ENCODE measurements at places on chromosomes 13 and 19.

- no peak for DNase-seq
Measured at GRCh38 chr13:110722971-110723370, 9.5 kb downstream of the ING1 start.

DNA sequence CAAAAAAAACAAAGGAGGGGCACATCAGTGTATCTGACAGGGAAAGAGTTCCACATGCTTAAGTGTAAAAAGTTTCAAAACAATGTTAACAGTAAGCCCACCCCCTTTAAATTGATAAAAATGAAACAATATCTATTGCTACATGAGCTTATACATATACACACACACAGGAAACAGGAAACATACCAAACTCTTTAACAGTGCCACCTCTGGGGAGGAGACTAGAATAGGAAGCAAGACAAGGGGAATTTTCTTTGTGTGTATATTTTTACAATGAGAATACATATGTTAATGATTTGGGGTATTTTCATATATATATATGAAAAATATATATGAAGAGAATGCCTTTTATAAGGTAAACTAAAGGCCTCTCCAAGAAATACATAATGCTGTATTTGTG lies 44.7 kb downstream of the TPT1 start:
- no peak for DNase-seq

DNA sequence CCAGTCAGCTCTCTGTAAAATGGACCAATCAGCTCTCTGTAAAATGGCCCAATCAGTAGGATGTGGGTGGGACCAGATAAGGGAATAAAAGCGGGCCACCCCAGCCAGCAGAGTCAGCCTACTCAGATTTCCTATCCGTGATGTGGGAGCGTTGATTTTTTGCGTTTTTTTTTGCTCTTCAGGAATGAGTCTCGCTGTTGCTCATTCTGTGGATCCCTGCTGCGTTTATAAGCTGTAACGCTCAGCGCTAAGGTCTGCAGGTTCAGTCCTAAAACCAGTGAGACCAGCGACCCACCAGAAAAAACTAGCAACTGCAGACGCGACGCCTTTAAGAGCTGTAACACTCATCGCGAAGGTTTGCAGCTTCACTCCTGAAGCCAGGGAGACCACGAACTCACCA lies 435.7 kb downstream of the SLITRK6 start:
- DNase-seq, result no peak

- DNase-seq, result no peak
Measured at GRCh38 chr13:106117035-106117434, 418.4 kb downstream of the EFNB2 start.

- DNase-seq, result no peak
Measured at GRCh38 chr13:19622193-19622592, 11.3 kb upstream of the MPHOSPH8 start.

GRCh38 chr13:110471156-110471832 lies 90.2 kb downstream of the RAB20 start:
- no peak for DNase-seq

DNA sequence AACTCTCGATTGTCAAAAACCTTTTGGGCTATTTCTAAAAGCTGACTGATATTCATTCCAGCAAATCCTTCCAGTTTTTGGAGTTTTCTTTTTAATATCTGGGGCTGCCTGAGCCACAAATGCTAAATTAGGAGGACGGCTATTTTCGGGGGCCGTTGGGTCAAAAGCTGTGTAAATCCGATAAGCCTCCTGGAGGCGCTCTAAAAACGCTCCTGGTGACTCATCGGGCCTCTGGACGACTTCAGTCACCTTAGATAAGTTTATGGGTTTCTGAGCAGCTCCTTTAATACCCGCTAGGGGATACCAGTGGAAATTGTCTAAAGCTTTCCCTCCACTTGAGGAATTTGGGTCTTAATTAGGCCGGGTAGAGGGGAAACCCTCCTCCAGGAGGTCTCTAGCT lies 66.4 kb downstream of the ZNF730 start:
- DNase-seq, result no peak

DNA sequence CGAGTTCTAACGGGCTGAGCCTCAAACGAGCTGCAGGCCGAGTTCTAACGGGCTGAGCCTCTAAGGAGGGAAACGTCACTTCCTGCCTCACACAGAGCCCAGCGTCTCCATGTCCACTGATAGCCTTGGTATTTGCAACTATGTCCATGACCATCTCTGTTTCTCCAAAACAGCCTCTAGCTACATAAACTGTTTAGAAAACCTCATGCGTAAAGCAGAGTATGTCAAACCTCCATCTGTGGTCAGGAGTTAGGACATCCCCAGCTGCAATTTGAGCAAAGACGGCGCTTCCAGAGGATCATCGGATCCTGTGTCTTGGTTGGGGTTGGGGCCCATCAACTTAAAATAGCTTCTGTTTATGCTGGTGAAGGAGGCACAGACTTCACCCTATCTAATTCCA lies 20.8 kb downstream of the RASA3 start:
- no peak for DNase-seq

GRCh38 chr19:20247016-20247683 lies 80.1 kb downstream of the ZNF486 start:
- peak; percentile 30 for DNase-seq

- no peak for DNase-seq
Measured at GRCh38 chr19:27744926-27745768, 1467.8 kb downstream of the UQCRFS1 start.

- DNase-seq, result no peak
Measured at GRCh38 chr19:28544451-28545261, 668.3 kb downstream of the UQCRFS1 start.

GRCh38 chr13:53142306-53142705 lies 113.7 kb downstream of the OLFM4 start:
- DNase-seq, result no peak

DNA sequence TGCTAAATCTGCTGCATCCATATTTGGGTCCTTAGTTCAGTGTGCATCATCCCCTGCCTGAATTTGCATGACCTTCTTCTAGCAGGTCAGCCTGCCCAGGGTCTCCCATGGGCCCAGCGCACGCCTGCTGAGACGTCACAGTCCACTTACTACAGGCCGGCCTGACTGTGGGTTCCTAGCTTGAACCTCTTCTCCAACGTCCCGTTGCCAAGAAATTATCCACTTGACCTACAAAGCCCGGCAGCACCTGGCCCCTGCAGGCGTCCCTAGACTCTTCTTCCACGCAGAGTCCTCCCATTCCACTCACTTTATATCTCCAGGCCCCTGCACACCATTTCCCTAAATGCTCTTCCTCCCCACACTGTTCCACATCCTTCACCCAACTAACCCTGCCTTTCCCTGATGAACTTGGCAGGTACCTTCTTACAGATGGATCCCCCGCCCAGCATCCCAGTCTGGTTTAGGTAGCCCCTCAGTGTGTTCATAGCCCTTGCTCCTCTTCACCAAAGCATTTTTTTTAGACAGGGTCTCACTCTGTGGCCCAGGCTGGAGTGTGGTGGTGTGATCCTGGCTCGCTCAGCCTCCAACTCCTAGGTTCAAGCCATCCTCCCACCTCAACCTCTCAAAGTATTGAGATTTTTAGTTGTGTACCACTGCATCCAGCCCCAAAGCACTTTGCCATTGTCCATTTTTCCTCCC lies 155.0 kb upstream of the SOX1 start:
- no peak for DNase-seq

DNA sequence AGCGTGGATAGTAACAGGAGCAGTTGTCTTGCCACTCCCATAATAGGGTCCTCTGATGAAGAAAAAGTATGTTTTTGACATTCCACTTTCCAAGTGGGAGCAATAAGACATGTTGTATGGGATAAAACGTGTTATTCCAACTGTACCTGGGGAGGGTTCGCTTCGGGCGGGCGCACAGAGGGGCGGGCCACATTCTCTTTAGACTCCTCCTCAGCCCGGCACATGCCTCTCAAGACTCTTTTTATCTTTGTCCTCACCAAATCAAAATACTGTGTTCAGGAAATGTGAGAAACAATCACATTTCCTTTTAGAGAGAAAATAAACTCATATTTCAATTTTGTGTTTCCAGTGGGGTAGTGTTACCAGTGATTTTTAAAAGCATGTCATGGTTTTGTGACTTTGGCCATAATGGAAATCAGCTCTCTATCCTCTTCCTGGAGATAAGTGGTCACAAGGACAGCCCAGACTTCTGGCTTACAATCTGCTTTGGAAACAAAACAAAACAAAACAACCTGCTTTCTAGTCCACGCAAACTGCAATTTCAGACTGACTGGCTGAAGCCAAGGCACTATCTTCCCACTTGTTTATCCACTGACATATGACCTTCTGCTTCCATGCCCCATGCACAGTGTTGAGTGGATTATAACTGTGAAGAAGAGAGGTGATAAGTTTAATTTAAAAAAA lies 276.1 kb downstream of the NALCN start:
- no peak for DNase-seq

DNA sequence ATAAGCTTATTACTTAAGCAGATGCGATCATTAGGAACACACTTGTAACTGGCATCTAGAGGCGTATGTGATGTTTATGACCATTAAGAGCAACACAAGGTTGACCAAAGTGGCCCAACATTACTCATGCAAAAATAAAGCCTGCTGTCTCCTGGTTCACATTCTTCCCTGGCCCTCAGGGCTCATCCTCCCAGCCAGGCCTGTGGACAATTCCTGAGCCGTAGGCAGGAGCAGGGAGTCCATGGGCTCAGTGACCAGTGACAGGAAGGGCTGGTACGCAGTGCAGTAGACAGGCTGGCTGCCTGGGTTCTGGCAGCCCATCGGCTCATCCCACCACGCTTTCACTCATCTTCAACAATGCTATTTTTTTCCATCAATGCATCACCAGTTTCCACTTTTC lies 106.0 kb downstream of the STK24 start:
- no peak for DNase-seq

DNA sequence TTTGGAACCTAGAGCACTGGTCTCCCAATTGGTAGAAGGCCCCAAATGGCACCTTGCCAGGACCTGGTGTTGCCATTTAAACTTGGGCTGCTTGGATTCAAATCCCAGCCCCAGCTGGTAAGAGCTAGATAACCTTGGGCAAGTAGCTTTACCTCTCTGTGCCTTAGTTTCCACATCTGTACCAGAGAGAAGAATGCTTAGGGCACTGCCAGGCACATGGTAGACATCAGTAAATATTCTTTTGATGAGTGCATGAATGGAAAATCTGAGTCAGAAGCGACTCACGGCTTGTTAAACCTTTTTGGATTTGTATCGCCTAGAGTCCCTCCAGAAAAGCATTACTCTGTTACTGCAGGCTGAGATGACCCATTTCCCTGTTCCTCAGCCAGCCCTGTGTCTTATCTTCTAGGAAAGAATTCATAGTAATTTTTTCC lies 90.9 kb downstream of the SIPA1L3 start:
- DNase-seq, result no peak

DNA sequence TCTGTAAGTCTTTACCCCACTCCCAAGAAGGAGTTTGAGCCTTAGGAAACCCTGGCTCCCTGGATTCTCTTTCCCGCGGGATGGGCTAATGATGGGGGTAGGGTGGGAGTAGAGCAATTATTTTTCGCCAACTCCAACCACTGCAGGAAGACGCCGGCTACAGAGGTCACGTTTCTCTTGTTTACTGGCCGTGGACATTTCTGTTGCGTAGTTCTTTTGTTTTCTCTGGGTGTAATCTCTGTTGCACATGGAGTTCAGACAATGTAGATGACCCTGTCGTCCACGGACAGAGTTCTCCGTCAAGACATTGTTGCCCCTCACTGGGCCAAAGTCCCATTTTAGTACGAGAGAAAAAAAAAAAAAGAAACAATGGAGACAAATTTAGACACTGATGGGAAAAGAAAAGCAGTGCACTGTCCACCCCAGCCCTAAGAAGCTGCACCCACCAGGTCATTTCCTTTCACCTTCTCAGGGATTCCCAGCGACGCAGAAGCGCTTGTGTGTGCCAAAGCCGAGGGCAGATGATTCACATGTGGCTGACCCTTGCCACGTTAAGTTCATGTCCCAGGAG lies 133.9 kb upstream of the ARGLU1 start:
- no peak for DNase-seq

DNA sequence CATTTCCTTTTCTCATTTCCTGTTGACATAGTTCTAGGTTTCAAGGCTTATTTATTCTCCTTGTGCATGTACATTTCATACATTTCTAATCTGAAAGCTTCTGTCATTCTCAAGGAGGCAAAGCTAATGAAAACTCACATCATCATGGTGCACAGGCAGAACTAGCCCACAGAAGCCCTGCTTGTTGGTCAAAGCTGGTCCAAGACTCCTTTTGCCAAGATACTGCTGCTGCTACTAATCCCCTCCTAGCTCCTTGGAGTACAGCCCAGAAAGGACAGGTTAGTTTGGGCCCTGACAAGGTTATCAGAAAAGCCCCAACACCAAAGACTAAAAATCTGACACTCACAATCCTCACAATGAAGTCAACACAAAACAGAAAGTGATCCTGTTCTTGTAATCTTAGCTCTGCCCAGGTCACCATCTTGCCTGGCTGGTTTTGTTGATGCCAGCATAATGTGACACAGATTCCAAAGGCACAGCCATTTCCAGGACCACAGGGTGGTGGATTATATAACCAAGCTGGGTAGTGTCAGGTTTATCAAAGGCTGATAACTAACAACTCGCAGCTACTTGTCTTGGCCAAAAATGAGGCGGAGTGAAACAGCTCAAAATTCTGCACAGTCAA lies 417.4 kb downstream of the NDFIP2 start:
- DNase-seq, result no peak

DNA sequence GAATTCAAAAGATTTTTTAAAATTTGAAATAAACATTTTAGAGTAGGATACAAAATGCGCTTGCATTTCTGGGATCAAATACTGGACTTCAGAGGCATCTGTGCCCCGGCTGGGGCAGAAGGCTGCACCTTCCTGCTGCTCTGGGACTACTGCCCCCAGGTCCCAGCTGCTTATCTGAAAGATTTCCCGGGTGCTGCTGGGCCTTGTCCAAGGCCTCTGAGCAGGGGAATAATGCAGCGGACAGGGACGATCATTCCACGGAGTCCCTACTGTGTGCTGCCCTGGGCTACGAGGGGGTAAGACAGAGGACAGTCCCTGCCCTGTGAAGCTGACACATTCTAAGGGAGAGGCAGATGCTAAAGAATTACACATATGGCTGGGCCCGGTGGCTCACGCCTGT lies 33.1 kb upstream of the NCCRP1 start:
- no peak for DNase-seq

DNA sequence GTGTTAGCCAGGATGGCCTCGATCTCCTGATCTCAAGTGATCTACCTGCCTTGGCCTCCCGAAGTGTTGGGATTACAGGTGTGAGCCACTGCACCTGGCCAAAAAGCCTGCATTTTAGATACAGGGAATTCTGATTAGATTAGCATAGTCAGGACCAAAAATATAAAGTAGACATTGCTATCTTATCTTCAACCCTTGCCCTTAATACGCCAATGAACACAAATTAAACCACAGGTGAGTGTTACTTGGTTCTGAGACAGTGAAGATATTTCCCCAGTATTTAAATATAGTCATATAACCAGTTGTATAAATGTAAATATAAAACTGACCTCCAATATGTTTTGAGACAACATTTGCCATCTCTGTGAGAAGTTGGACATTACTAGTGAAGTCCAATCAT lies 52.1 kb upstream of the STK24 start:
- DNase-seq, result no peak

All from substantia nigra (tissue), 51 donors.